ENCODE measurements at places on chromosomes 16 and 17.

DNA sequence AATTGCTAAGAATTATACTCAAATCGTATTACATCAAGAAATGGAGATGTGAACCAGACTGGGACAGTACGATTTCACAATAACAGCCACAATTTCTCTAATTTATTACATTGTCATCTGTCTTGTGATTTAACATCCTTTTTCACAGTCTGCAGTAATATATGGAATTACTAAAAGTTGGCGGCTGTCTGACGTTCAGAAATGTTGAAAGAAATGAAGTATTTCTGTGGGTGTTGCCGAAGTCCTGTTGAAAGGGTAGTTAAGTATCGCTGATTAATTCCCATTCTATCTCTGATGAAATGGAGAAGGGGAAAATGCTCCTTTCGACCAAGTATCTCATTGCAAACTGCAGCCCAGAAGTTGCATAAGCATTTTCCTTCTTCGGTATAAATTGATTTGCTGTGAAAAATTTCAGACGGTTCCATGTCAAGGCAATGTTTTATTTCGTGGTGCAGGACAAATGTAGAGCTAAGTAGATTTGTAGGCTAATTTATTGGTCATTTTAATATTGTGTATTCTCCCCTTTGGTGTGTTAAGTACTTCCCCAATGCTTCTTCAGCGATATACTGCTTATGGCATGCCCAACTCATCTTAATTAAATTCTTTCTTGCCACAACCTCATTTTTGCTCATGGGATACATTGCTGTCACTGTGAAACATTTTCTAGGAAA lies 775.2 kb upstream of the RBFOX1 start:
- DNase-seq = no peak

- no peak for DNase-seq
Measured at GRCh38 chr16:74449470-74449869, 28.2 kb upstream of the CLEC18B start.

- DNase-seq = no peak
Measured at GRCh38 chr17:42010898-42011516, 6.2 kb downstream of the DNAJC7 start.

DNA sequence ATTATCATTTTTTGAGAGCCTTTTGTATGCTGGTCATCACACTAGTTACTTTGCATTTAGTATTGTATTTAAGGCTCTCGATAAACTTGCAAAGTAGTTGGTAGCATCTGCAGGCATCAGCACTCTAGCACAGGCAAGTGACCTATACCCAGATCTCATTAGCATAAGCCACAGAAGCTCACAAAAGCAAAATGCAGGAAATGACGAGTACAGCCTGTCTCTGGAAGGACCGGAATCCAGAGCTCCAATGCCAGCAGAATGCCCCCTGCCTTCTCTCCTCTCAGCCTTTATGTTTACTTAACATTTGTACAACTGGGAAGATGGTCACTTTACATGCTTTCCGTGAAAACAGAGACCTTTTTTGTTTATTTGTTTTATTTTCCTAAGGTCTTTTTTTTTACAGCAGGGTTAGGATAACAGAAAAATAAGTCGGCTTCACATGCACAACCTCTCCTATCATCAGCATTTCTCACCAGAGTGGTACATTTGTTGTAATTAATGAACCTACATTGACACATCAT lies 45.4 kb upstream of the MYOCD start:
- no peak for DNase-seq

GRCh38 chr17:41098481-41098880 lies 539 bp upstream of the KRTAP4-8 start:
- DNase-seq = no peak

DNA sequence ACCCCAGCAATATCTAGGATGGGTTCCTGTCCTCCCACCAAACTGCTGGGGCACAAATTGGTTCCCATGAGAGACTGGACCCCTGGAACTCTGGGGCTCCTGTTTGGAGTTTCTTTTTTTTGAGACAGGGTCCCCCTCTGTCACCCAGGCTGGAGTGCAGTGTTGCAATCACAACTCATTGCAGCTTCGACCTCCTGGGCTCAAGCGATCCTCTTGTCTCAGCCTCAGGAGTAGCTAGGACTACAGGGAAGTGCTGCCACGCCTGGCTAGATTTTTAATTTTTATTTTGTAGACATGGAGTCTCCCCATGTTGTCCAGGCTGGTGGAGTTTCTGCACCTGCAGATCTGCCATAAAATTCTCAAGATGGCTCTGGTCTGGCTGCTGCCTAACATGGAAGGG lies 56.3 kb upstream of the BRD7 start:
- DNase-seq = no peak

DNA sequence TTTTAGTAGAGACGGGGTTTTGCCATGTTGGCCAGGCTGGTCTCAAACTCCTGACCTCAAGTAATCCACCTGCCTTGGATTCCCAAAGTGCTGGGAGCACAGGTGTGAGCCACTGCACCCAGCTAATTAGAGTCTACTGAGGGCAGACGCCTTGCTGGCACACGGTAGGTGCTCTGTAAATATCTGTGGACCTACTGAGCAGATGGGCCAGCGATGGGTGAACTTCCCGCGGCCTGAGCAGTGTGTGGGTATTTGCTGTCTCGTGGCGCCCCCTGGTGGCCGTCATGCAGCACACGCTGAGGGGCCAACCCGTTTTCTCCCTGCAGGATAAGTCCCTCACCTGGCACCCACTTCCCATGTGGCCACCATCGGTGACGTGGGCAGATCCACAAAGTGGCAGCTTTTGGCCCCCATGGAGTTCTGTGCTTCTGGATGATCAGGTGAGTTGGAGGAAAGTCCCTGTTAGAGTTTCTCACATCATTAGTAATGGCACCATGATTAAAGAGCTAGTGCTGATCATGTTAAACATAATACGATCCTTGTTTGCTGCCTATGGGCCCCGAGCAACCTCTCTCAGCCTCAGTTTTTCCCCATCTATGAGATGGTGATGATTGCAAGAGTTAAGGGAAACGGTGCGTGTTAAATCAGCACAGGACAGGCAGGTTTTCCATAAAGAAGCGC lies 40.7 kb downstream of the ZDHHC7 start:
- DNase-seq = peak; percentile 66

GRCh38 chr16:27722207-27722606 lies 172.3 kb downstream of the KATNIP start:
- no peak for DNase-seq

DNA sequence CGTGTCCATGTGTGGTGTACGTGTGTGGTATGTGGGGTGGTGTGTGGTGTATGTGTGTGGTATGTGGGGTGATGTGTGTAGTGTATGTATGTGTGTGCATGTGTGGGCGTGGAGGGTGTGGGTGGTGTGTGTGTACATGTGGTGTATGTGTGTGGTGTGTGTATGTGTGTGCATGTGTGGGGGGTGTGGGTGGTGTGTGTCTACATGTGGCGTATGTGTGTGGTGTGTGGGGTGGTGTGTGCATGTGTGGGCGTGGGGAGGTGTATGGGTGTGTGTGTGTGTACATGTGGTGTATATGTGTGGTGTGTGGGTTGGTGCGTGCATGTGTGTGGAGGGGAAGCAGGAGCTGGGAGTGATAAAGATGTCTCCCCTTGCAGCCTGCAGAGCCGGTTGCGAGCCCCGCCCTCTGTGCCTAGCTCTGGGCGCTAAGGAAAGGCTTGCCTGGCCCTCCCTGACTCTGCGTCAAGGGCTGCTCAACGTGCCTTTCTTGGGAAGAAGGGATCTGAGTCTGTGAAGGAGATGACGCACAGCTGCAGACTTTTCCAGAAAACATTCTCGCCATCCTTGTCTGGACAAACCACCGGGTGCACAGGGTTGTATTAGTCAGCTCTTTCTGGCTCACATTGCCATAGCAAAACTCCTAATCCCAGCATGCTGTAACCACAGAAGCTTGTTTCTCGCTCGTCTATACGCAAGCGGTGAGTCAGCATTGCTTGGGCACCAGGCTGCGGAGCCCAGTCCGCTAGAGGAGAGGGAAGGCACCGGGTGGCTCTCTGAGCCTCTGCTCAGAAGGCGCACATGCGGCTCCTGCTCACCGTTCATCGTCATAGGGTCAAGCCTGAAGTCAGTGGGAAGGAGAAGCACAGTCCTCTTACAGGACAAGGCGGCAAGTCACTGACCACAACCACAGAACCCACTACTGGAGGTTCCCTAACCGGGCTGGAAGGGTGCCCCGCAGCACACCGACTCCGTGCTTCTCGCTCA lies 2.0 kb upstream of the CD300H start:
- no peak for DNase-seq

- no peak for DNase-seq
Measured at GRCh38 chr16:83271123-83271522, 536.7 kb upstream of the HSBP1 start.

DNA sequence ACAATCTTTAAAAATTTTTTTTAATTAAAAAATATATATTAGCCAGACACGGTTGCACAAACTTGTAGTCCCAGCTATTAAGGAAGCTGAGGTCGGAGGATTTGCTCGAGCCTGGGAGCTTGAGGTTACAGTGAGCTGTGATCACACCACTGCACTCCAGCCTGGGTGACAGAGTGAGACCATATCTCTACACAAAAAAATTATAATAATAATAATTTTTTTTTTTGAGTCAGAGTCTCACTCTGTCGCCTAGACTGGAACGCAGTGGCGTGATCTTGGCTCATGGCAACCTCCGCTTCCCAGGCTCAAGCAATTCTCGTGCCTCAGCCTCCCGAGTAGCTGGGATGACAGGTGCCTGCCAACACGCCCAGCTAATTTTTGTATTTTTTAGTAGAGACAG lies 23.8 kb downstream of the LITAF start:
- DNase-seq = no peak

All from C1 segment of cervical spinal cord (tissue), 14 donors.